ENCODE measurements at places on chromosomes 11 and 22.

- DNase-seq = no peak
Measured at GRCh38 chr11:3616721-3617460, 24.9 kb downstream of the ART5 start.

GRCh38 chr11:110929129-110929528 is 216.9 kb upstream of the ARHGAP20 start:
- no peak for DNase-seq

- peak; percentile 34 for DNase-seq
Measured at GRCh38 chr11:75103380-75104026, 6.8 kb upstream of the OR2AT4 start.

GRCh38 chr22:35044607-35045390 is 21.2 kb upstream of the ISX start:
- no peak for DNase-seq

Measured in amniotic epithelial cell (primary cell).